Esophagus squamous epithelium (tissue), 5 donors: ENCODE measurements at places on chromosomes 5 and 9. TPM values are rescaled to one million over a fixed set of nuclear protein-coding genes. Genes with fewer than 3 reads are reported as not detected.

- DNase-seq, result no peak
Observed at GRCh38 chr5:126280846-126281245, 142.4 kb upstream of the GRAMD2B start.

GRCh38 chr5:6837519-6838110, 124.4 kb downstream of the TENT4A start:
- no peak for DNase-seq

GRCh38 chr5:66675406-66675805, 79.2 kb downstream of the MAST4 start:
- no peak for DNase-seq

Gene SETD9
- total RNA-seq, result 23.8 TPM

Gene PCDHGA6
- 1.8 TPM for total RNA-seq

- DNase-seq, result no peak
Observed at GRCh38 chr9:135224286-135224877, 136.9 kb downstream of the OLFM1 start.

DNA sequence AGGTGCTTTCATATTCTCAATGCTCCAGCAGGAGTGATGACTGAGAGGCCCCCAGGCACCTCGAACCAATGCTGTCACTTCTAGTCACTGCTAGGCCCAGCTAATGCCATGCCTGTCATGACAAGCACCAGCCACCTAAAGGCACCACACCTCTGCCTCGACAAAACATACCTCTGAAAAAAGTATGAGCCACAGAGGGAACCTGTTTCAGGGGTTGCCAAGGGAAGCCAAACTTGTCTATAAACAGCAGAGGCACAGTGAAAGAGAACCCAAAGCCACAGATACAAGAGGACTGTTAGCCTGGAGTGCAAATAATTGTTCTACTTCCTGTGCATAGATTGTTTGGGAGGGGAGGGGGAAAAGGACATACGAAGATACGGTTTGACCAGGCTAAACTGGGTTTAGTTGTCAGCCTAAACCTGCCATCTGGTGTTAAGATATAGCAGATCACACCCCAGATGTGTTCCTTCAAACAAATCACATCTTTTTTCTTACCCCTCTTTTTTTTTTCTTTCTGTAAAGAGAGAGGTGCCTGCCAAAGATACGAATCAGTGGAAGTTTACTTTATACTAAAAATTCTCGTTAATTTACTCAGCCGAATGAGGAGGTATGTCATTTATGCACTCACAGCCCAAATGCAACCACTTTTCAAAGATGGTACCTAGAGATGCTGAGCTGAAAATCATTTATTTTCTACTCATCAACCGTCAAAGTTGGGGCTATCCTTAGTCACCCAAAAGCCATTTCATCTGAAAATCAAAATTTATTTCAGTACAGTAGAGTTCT, 45.7 kb downstream of the BNC2 start:
- no peak for DNase-seq

- no peak for DNase-seq
Observed at GRCh38 chr5:57407391-57407790, 75.2 kb downstream of the ACTBL2 start.

DNA sequence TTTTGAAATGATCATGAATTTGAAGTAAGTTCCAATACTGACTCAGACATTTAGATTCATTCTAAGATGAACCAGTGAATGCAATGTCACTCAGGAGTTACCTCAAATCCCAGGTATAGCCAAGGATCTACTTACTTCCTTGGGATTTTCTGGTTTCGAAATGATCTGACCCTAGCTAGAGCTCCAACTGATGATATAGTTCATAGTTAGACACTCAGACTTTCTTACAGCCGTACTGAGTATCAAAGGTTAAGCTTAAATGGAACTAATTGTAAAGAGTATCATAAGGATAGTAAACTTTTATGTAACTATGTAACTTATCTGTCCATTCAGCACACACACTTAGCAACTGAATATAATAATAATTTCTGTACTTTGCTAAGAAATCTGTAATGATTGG, 84.0 kb upstream of the FSD1L start:
- no peak for DNase-seq

DNA sequence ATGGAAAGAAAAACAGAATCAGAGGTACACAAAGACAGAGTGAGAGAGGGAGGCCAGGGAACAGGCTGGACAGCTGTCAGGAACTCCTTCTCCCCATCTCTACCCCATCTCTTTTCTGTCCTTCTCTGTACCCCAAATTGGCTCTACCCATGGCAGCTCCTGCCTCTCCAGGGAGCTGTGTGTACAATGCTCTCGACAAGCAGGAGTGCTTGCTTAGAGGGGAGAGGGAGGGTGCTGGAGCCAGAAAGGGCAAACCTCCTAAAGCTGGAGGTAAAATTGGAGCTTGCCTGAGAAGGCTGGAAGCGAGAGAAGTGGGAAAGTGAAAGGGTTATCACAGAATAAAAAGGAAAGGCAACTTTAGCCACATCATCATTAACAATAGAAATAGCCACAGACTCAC, 6.4 kb downstream of the TPM2 start:
- no peak for DNase-seq

DNA sequence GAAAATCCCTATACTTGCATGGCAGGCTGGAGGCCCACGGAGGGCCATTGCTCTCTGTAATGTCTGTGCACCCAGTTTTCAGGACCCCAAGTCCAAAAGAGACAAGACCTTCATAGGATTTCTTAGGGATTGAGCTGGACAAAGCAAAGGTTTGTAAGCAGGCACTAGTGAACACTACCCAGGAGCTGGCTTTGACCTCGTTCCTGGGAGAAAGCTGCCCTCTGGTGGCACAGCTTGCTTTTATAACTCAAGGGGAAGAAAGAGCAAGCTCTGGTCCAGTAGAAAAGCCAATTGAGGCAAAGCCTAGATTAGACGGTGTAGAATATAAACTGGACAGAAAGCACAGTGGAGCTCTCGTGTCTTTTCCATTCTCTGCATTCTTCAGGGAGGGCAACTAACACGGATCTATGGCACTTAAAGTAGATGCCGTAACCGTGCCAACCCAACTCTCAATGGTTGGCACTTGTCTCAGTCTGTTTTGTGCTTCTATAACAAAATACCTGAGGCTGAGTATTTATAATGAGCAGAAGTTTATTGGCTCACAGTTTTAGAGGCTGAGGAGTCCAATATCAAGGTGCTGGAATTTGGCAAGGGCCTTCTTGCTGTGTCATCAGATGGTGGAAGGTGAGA, 7.9 kb downstream of the GABRP start:
- no peak for DNase-seq

GRCh38 chr9:16627967-16628366, 242.5 kb downstream of the BNC2 start:
- no peak for DNase-seq

Gene TAL2
- total RNA-seq, result not detected

GRCh38 chr9:75358846-75359245, 270.5 kb downstream of the OSTF1 start:
- no peak for DNase-seq

Gene PCDHA1
- not detected for total RNA-seq

- DNase-seq, result no peak
Observed at GRCh38 chr9:137352511-137353222, 50.6 kb upstream of the NRARP start.

DNA sequence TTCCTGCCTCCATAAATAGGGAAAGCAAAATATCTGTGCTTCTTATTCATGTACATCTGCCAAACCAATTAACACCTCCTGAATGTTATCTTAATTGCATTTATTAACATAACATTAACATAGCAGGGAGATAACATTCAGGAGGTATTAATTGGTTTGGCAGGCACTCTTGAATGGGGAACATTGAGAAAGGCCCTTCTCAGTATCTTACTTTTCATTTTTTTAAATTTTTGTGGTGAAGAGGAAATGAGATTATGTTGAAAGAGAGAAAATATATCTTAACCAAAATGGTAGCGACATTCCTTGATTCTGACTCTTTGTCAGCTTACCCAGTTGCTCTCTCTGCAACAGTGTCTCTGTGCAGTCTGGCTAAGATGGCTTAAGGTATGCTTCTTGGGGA, 100.4 kb upstream of the TLE1 start:
- no peak for DNase-seq

Gene PCDHB9
- 0.44 TPM for total RNA-seq

DNA sequence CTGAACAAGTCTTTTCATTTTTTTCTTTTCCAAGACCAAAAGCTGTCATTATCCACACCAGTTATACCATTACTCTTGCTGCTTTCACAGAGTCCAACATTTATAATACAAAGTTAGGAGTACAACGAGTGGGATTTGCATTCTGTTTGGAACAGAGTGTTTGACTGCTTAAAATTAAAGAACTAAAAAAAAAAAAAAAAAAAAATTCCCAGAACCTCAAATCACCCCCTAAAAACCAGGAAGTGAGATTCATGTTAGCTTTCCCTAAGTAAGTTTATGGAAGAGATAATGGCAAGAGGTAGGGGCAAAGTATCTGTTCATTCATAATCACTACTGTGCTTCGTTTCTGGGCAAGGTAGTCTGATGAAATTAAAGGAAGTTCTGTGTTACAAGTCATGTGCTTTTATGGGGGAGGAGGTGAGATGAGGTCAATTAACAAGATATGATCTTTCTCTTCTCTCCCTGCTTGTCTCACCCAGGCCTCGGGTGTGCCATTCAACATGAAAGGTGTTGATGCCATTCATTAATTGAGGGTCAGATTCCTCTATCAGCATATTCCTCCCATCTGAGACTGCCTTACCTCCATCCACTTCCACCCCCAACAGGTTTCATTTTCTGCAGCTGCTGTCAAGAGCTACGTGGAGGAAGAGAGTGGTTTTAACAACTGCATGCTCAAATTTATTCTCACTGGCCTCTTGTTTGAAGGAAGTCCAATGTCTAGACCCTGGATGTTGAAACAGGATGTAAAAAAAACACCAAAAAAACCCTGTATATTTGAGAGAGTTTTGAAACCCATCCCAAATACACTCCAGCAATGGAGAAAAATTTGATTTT, 58.1 kb downstream of the MARCHF3 start:
- no peak for DNase-seq

GRCh38 chr5:153118018-153118417, 372.5 kb upstream of the GRIA1 start:
- no peak for DNase-seq

DNA sequence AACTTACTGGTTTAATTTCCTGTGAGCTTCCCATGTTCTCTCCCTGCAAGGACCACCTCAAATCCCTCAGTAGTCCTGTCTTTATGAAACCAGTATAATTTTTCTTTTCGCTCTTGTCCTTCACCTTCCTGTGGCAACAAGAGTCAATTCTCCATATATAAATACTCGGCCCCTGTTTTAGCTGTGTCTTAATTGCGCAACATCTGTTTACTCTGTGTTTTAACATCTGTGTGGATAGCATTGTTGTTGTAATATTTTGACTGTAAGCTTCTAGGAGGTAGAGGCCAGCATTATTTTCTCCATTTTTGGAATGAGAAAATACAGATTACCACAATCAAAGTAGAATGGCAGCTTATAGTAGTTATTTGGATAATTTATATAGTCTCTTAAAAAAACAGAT, 30.2 kb upstream of the CDKN2B start:
- DNase-seq, result no peak

GRCh38 chr5:150046031-150046430, 40.3 kb downstream of the CSF1R start:
- no peak for DNase-seq

GRCh38 chr5:170226661-170227060, 6.1 kb upstream of the C5orf58 start:
- no peak for DNase-seq

Gene AJM1
- 2.3 TPM for total RNA-seq

- DNase-seq, result no peak
Observed at GRCh38 chr5:36523926-36524325, 82.5 kb upstream of the SLC1A3 start.

GRCh38 chr5:56375011-56375410, 141.9 kb upstream of the ANKRD55 start:
- no peak for DNase-seq

DNA sequence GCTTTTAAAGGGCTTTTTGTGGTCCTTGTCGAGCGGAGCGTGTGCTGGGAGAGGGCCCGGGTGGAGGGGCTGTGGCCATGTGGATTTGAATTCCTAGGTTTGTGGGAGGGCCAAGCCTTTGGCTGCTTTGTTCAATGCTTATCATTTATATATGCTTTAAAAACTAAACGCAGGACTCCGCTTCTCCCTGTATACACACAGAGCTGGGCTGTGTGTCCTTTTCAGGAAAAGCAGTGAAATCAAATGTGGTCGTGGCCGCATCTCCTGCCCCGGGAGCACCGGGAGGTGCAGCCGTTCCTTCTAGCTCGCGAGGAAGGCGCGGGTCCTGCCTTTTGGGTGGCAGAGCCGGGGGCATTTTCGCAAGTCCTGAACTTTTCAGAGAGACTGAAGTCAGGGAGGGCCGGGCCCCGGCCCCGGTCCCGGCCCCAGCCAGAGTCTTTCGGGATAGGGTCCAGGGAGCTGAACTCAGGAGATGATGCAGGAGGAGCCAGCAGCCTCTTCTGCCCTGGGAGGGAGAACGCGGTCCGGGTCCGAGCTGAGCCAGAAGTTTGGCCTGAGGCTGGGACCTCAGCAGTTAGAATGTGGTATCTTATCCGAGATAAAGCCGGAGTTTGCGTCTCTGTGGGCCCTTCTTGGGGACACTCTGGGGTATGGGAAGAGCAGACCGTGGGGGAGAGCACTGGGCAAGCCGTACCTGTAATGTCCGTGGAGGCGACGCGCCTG, 158.8 kb downstream of the C9orf152 start:
- no peak for DNase-seq

DNA sequence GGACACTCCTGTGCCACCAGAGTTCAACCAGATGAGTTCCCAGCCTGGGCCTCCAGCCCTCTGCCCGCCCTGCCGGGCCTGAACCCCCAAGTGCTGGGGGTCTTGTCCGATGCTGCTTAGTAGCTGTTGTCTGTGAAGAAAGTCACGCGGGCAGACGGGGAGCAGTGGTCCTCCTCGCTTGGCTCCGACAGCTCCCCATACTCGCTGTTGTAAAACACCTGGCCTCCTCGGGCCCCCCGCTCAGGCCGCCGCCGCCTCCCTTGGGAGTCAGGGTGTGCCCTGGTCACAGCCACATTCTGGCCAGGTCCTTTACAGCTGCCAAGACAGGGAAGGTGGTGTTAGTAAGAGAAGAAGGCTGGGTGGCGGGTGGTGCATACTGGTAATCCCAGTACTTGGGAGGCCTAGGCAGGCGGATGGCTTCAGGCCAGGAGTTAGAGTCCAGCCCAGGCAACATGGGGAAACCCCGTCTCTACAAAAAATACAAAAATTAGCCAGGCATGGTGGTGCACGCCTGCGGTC, 11.8 kb upstream of the SCGB3A1 start:
- DNase-seq, result no peak
